ENCODE measurements at places on chromosomes 12 and 14.
A peak's percentile ranks its signal among the peaks of the same experiment; 100 is the strongest.

DNA sequence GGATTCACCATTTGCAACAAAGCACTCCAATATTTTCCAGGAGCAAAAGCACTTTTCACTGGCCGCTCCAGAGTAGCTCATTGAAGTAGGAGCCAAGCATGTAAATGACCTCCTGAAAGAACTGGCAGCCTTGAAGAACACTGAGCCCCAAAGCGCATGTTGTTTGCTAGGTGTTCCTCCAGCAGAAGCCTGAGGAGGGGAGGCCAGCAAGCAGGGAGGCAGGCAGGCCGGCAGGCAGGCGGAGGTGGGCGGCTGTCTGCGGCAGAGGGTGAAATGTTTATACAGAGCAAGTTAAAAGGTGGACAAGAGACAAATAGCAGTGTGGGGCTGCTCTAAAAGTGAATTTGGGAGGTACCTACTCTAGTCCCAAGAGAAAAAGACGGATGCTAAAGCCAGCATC, 439.4 kb downstream of the CCDC91 start:
- DNase-seq: no peak

DNA sequence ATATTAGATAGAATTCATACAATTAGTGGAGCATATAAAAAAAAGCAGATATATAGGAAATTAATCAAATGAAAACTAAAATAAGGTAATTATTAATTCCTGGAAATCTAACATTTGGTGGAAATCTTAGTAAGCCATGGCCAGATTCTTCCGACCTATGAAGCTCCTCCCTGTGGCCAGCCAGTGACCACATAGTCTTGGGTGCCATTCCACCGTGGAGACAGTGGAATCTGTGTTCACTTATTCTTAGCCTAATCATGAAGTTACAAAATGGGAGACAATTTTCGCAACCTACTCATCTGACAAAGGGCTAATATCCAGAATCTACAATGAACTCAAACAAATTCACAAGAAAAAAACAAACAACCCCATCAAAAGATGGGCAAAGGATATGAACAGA, 241.9 kb upstream of the FLRT2 start:
- no peak for DNase-seq

- no peak for DNase-seq
Observed at GRCh38 chr12:82757059-82757458, 70.4 kb downstream of the TMTC2 start.

DNA sequence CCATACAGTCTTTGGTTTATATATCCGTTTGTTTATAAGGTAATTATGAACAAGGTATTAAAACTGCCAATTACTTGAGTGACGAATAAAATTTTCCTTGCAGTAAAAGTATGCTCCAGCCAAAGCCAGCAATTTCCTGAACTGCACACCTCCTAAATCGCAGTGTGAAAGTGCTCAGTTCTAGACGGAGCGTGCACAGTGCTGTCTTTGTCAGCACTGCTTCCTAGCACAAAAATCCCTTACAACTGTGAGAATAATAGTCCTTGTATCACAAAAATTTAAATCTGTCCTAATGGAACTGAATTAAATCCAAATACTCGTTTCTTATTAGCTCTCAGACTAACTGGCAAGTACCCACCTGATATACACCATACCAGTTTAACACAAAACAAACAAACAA, 26.3 kb downstream of the LRIG3 start:
- DNase-seq: no peak

- DNase-seq: peak; percentile 76
Observed at GRCh38 chr12:85866986-85867776, 6.9 kb upstream of the NTS start.

DNA sequence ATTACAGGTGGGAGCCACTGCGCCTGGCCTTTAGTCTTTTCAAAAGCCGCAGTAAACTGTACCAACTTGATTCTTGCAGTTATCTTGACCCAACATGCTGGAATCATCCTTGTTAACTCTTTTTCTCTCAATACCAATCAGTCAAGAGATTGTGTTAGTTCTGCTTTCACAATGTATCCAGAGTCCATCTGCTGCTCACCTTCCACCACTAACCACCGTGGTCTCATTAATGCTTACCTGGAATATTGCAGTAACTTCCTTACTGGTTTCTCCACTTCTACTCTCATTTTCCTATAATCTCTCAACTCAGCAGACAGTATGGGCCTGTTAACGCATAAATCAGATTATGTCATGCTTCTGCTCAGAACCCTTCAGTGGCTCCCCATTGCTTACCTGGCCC, 62.2 kb downstream of the VEZT start:
- DNase-seq: no peak

- peak; percentile 47 for DNase-seq
Observed at GRCh38 chr12:85642808-85643207, 193.4 kb downstream of the RASSF9 start.

- peak; percentile 12 for DNase-seq
Observed at GRCh38 chr12:70756118-70756517, 118.9 kb upstream of the PTPRB start.

- no peak for DNase-seq
Observed at GRCh38 chr12:76874491-76875190, 4.2 kb downstream of the CSRP2 start.

DNA sequence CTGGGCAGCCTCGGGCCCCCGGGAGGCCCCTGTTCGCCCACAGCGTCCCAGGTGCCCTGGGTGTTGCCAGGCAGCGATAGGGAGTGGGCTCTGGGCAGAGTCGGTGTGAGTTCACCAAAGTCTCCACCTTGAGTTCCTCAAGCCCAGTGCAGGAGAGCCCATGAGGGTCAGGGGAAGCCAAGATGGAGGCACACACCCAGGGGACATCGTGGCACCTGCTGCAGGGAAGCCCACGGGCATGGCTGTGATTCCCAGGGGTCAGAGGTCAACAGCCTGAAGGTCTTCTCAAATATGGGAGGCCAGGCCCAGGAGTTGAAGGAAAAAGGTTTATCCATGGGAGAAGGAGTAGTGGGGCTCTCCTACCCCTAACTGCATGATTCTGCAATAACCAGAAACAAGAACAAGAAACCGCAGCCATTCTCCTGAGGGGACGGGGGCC, 148.8 kb downstream of the ADGRD1 start:
- no peak for DNase-seq

GRCh38 chr14:105090493-105091053, 25.3 kb upstream of the GPR132 start:
- DNase-seq: peak; percentile 54

DNA sequence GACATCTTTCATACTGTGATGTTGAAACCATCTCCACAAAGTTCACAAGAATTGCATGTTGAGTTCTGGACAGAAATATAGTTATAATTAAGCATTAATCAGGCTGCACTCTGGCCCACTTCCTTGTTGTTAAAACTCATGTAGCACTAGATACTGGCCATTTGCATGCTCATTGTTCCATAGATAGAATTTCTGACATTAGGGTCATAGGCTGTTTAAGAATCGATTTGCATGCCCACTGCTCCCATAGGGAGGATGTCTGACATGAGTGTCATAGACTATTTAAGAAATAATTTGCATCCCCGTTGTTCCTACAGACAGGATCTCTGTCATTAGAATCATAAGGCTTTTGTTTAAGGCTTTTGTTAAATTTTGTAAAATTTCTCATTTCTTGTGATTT, 50.2 kb downstream of the MYF5 start:
- no peak for DNase-seq

DNA sequence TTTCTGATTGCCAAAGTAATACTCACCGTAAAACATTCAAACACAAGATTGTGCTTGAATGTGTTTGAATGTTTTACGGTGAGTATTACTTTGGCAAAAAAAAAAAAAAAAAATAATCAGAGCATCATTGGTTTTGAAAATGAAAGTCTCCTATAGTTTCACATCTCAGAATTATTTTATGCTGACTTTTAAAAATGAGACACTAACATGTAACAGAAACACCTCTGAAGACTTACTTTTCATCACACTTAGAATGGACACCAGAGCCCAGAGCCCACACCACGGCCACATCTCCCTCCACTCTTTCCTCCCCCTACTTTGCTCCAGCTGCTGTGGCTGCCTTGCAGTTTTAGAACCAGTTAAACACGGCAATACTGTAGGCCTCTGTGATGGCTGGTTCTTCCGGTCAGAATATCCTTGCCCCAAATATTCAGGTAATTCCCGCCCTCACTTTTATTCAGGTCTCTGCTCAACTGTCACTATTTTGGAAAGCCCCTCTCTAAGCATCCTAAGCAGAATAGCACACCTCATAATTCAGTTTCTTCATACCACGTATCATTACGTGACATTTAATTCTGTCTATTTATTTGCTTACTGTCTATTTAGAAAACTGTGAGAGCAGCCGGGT, 138.9 kb upstream of the MAX start:
- no peak for DNase-seq

- DNase-seq: no peak
Observed at GRCh38 chr12:111699-112493, 45.3 kb downstream of the IQSEC3 start.

GRCh38 chr12:43957732-43958372, 122.0 kb downstream of the TMEM117 start:
- peak; percentile 60 for DNase-seq

GRCh38 chr12:52278575-52279421, 4.4 kb downstream of the KRT86 start:
- DNase-seq: peak; percentile 61

DNA sequence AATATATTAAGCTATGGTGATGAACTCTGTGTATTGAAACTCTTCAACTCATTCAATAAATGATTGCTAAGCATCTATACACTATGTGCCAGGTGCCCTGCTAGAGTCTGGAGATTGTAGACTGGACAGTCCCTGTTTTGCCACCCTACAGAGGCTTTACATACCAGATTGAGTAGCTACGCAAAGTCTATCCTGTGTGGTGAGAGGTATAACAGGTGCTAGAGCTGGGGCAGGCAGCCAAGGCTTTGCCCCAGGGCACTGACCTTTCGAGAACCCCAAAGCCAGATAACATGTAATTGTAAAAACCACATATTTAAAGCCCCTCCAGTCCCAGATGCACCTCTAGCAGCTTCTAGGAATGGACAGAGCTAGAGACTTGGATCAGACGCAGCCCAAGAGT, 52.8 kb downstream of the PPM1H start:
- DNase-seq: no peak

- DNase-seq: no peak
Observed at GRCh38 chr14:30569216-30569902, 10.4 kb downstream of the G2E3 start.

DNA sequence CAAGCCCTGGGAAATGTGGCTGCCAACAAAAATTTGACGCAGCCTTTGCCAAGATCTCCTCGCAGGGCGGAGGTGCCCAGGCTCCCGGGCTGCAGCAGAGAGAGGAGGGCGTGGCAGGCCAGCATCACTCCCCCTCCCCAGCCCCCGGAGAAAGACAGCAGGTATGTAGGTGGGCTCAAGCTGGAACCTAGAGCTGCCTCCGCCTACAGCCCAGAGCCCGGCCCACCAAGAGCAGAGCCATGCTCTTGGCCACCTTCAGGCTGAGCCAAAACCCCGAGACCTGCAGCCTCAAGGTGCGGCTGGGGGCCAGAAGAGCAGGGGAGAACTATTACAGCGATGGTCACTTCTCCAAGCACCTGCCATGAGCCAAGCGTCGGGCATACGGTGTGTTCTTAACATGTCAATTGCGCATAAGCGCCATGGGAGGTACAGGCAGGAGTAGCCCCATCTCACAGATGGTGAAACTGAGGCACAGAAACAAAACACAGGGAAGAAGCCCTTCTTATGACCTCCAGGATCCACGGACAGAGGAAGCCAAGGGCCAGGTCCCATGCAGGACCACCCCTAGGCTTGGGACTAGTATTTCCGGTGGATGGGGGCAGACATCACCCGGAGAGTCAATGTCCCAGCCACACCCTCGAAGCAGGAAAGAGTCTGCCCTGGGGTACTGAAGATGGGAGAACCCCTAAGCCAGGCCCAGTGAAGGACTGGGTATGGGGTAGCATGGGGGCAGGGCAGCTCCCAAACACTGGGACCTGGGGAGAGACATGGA, 109.0 kb downstream of the NCOR2 start:
- DNase-seq: no peak
